ENCODE measurements at places on chromosomes 7 and 10.

GRCh38 chr7:116499168-116500077 is at the start of gene CAV2:
CAV2 (plus strand) TSS chr7:116499738; CDS start chr7:116499782, 44 bp downstream.
- no peak for DNase-seq

DNA sequence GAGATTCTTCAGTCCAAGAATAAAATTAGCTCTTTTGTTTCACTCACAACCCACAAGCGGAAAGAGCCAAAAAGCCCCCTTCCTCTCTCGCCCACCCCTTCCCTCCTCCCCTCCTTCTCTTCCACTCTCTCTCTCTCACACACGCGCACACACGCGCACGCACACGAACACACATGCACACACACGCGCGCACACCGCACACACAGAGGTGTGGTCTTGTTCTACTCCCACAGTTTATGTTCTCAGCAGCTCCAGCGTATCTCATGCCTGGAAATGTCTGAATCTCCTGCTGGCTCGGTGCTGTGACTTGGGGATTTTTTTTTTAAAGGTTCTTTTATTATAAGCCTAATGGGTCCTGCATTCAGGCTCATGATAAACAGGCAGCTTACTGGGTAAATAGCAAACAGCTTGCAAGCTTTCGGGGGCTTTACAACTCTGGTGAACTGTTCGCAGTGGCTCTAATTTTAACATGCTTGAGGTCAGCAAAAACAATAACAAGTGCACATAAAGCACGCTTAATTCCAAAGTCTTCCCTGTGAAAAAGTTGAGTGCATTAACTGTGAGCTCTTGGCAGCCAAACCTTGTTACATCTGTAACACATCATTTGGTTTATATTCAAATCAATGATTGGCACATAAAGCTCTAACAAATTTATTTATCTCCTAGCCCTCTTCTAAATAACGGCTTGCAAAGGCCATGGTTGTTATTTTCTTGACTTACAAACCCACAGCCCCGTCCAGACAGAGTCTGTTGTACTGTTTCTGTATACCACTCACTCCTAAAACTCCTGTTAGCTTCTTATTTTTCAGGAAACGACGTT is 424.1 kb upstream of the MGMT start:
- DNase-seq, result no peak

DNA sequence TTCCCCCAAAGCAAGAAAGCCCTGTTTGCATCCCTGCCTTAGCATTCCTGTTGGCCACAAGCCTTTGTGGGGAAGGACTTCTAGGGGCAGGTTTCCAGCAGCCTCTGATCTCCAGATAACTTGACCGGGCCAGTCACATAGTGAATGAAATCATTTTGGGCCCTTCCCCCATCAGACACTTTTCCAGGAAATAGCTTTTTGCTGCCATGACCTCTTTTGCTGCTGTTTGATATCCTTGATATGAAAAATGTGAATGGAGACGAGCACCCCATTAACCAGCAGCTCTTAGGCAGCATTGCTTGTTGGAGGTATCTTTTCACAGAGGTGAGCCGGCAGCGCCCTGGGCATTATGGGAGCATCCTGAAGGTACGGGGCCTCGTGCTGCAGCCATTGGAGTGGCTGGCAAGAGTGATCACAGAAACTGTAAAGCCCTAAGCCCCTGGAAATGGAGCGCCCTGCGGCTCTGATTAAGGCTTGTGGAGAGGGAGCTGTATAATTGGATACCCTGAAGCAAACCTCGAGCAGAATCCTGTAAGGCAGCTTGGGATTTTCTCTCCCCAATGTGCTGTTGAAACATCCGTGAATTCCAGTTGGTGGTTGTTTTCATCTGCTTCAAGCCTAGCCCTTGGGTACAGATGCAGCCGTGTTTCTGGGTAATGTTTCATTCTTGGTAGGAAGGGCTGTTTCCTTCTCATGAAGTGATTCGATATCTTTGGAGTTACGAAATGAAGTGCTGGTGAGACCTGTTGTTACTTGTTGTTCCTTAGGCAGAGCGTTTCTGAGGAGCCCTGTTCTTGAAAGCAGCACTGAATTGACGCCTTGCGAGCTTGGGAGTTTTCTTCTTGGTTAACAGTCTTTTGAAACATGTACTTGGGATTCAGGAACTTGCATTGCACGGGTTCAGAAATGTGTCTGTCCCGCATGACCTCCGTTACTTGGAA is 179.0 kb downstream of the PTEN start:
- DNase-seq, result no peak

DNA sequence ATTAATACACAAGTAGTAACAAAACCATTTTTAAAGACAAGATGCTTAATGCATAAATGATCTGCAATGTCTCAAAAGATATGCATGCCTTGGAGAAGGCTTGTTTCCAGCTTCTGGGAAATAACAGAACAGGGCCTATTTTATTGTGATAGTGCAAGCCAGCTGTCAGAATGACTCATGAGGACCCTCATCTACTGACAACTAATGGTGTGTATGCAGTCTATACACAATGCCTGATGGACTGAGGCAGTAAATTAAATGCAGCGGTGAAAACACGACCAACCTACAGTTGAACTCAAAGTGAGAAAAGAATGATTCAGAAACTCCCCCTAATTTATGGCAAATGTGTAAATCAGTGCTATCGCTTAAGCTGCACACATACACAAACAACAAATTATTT is 46.3 kb downstream of the VPS41 start:
- DNase-seq, result no peak

GRCh38 chr10:127398140-127398970 is 150.8 kb upstream of the NPS start:
- no peak for DNase-seq

GRCh38 chr10:80542053-80542452 is 4.4 kb downstream of the SH2D4B start:
- no peak for DNase-seq

GRCh38 chr10:31836569-31837406 is 91.8 kb downstream of the ARHGAP12 start:
- DNase-seq, result no peak

DNA sequence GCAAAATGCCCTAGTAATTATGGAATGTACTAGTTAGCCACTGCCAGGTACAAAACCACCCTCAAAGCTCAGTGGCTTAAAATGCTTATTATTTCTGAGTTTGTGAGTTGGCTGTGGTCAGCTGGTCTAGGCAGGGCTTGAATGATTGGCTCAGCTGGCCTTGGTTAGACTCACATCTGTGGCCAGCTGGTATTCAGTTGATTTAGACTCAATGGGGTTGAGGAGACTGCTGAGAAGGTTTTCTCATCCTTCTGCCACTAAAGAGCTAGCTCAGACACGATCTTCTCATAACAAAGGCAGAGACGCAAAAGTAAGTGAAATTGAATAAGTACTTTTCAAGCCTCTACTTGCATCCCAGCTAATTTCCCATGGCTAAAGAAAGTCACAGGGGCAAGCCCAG is 57.1 kb upstream of the CYP2C18 start:
- no peak for DNase-seq

DNA sequence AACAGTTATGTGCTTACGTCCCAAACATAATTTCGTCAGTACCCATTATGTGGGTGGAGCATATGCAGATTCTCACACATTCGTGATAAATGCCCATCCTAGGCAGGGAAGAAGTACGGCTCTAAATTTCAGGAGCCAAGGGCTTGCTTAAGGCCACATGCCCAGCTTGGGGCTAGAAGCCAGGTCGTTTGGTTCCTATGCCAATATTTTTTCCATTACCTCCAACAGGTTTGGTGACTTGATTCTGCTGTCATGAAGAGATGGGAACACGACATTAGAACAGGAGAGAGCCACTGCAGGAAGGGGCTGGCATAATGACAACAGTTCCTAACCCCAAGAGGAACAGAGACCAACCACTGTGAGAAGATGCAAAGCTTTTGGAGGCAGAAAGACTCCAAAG is 85.1 kb downstream of the HIPK2 start:
- DNase-seq, result no peak

GRCh38 chr10:5447611-5448071 is 35.3 kb downstream of the NET1 start:
- no peak for DNase-seq

GRCh38 chr10:50988792-50989191 is 85.5 kb upstream of the PRKG1 start:
- no peak for DNase-seq

- peak; percentile 74 for DNase-seq
Measured at GRCh38 chr7:112422842-112423496, 27.3 kb upstream of the IFRD1 start.

- DNase-seq, result no peak
Measured at GRCh38 chr7:156074982-156075615, 262.8 kb upstream of the SHH start.

- no peak for DNase-seq
Measured at GRCh38 chr10:9877978-9878377, 1139.7 kb upstream of the CELF2 start.

- no peak for DNase-seq
Measured at GRCh38 chr10:60757420-60757895, 20.8 kb upstream of the CDK1 start.

DNA sequence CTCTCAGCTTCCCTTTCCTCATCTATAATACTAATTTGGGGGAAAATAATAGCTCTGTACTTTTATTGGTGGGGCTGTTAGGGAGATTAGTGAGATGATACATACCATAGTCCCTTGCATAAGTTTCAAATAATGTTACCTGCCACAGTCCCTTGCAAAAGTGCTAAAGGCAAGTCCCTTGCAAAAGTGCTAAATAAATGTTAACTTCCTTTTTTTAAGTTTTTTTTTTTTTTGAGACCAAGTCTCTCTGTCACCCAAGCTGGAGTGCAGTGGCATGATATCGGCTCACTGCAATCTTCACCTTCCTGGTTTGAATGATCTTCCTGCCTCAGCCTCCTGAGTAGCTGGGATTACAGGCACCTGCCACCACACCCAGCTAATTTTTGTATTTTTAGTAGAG is 43.4 kb upstream of the SRGN start:
- no peak for DNase-seq

DNA sequence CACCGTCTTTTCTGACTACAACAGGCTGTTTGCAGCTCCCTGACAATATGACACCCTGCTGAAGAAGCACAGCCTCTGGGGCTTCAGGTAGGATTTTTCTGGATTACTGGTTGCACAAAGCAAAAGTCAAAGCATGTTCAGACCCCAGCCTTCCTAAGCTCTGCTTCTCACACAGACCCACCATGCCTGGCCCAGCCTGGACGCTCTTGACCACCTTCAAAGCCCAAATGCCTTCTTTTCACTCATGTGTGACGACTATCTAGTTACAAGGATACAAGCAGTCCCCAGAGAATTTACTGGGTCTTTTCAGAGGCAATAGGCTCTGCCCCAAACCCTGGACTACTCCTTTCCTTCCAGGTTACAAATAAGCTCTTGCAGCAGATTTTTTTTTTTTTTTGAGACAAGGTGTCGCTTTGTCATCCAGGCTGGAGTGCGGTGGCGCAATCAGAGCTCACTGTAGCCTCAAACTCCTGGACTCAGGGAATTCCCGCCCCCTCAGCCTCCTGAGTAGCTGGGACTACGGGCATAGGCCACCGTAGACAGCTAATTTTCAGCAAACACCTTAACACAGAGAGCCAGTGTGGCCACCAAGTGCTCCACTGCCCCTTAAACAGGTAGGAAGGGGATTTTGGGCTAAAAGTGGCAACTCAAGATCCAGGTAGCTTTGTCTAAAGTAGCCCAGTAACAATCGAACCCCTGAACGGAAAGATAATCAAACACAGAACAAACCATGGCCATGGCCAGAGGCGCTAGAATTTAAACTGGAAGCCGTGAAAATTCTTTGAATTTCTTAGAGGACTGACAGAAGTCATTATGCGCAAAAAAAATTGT is 16.2 kb downstream of the SVIL start:
- DNase-seq, result no peak

DNA sequence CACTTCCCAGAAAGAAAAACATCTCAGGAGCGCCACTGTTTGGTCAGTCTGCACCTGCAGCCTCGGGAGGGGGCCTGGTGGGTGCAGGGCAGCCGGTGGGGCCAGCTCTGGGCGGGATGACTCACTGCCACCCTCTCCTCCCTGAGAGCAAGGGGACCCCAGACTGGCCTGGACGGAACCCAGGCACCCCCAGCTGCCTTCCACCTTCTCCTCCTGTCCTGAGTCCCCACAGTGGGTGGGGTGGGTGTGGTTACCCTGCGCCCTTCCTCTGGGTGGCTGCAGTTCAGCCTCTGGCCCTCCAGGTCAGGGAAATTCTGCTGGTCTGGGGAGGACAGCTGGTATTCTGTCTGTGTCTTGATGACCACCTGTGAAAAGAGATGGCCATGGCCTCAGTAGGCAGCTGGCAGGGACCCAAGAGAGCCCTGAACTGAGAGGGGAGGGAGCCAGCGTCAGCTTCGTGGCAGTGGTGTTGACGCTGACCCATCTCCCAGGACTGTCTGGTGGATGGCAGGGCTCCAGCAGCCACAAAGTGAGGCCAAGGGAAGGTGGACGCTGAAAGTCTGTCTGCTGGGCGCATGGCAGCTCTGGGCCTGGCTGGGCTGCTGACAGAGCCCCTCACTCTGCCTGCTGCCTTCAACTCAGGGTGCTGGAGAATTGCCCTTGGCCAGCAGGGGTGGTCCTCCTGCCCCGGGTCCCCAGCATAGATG is 8.9 kb downstream of the CALY start:
- no peak for DNase-seq

DNA sequence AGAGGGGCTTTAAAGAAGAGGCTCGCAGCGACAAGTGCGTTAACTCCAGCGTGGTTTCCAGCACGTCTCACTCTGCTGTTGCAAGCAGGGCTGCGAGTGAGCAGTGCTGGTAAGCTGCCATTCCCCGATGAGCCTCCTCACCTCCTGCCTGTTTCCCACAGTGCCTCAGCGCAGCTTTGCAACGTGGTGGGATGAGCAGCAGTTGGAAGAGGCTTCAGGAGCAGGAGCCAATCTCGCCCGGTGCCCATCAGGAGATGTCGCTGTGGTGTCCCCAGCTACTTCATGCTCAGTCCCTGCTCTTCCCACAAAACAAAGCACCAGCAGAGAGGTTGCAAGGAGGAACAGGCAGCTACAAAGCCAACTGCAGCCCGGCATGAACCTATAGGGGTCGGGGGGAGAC is 2.4 kb upstream of the ADARB2 start:
- DNase-seq, result no peak

- DNase-seq, result no peak
Measured at GRCh38 chr10:114938856-114939193, 830 bp downstream of the TRUB1 start.

- no peak for DNase-seq
Measured at GRCh38 chr10:102799691-102800471, 37.3 kb downstream of the CYP17A1 start.

GRCh38 chr10:14727924-14728323 is 46.8 kb downstream of the FAM107B start:
- DNase-seq, result no peak

All from NCI-H1930 (cell line).